ENCODE measurements at places on chromosomes 4 and X. TPM values are rescaled to one million over a fixed set of nuclear protein-coding genes. Genes with fewer than 3 reads are reported as not detected.

DNA sequence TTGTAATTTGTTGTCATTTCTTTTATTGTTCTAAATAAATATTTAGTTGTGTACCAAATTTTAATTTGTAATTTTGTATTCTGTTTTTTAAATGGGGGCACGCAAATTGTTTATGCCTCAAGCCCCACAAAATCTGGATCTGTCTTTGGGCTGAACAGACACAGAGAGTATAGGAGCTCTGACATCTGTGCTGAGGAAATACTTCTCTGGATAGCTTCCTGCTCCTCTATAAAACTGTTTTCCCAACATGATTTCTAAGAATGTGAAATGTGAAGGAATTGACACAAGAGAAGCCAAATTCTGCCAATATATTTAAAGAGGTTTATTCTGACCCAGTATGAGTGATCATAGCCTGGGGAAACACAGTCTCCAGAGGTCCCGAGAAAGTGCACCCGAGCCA, 93.0 kb downstream of the IL13RA2 start:
- no peak for DNase-seq
- H3K4me1 ChIP-seq: no peaks in the 10 kb centered on the region
- no peak overlapping the region for H3K27ac ChIP-seq
- no peak overlapping the region for H3K4me3 ChIP-seq
- no peaks in the 10 kb centered on the region for H3K27me3 ChIP-seq

OTC gene
- not detected for polyA plus RNA-seq

DNA sequence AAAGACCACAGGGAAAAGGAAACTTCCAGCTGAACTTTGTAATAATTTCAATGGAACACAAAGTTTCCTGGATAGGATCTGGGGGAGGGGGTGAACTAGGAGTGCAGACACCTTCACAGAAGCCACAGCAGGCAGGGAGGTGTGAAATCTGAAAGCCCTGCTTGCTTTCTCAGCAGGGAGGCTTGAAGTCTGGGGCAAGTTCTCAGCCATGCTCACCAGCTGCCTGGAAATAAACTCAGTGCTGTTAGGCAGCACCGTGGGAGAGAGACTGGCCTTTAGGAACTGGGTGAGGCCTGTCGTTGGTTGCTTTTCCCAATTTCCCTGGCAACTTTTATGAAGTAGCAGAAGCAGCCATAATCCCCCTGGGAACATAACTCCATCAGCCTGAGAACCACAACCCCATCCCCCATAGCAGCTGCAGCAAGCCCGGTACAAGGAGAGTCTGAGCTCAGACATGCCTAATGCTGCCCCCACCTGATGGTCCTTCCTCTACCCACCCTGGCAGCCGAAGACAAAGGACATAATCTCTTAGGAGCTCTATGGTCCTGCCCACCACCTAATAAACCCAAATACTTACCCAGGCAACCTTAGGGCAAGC, 39.2 kb upstream of the NMU start:
- no peak overlapping the region for H3K4me3 ChIP-seq
- no peaks in the 10 kb centered on the region for H3K4me1 ChIP-seq
- no peak overlapping the region for H3K27ac ChIP-seq

DNA sequence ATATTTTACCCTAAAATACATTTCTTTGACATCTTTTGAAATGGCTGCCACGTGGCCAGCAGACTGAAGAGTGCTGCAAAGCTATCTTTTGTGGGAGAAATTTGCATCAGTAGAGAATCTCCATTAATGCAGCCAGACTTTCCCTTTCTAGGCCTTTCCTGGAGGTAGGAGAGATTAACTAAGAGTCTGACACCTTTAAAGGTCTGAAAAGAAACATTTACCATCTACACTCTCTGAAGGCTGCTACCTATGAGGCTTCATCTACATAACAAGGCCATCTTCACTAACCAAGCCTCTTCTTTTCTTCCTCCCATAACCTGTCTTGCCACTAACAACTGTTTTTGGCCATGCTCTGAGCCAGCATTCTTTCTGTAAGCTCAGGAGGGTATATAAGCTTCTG, 17.8 kb upstream of the SPRY1 start:
- H3K27ac ChIP-seq: no peak overlapping the region
- no peak overlapping the region for H3K4me3 ChIP-seq
- no peaks in the 10 kb centered on the region for H3K27me3 ChIP-seq
- no peaks in the 10 kb centered on the region for H3K36me3 ChIP-seq
- no peak for DNase-seq
- H3K4me1 ChIP-seq: no peaks in the 10 kb centered on the region

GRCh38 chr4:20185103-20185502, 66.6 kb upstream of the SLIT2 start:
- no peak overlapping the region for H3K4me3 ChIP-seq
- H3K27me3 ChIP-seq: no peaks in the 10 kb centered on the region
- H3K27ac ChIP-seq: no peak overlapping the region
- DNase-seq: no peak
- no peaks in the 10 kb centered on the region for H3K4me1 ChIP-seq

RGS12 gene
- polyA plus RNA-seq: 2.3 TPM

MFAP3L gene
- polyA plus RNA-seq: 0.76 TPM

MRFAP1 gene
- 156 TPM for polyA plus RNA-seq

DNA sequence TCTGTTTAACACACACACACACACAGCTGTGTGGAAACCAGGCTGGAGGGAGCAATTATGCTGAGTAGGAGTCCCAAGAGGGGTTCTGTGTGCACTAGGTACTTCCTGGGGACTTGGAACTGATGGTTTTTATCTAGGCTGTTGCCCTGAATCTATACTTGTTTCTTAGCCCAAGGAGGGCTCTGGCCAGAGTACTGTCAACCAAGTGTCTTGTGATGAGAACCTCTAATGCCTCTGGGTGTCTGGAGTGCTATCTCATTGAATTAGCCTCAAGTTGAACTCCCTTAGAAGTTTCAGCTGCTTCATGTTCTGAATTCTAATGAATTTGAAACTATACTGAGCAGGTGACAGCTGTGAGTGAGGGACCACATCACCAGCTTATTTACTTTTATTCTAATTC, 16.6 kb downstream of the ARHGAP24 start:
- no peaks in the 10 kb centered on the region for H3K4me1 ChIP-seq
- no peaks in the 10 kb centered on the region for H3K36me3 ChIP-seq
- H3K27ac ChIP-seq: no peak overlapping the region
- no peak overlapping the region for H3K4me3 ChIP-seq
- DNase-seq: no peak

DNA sequence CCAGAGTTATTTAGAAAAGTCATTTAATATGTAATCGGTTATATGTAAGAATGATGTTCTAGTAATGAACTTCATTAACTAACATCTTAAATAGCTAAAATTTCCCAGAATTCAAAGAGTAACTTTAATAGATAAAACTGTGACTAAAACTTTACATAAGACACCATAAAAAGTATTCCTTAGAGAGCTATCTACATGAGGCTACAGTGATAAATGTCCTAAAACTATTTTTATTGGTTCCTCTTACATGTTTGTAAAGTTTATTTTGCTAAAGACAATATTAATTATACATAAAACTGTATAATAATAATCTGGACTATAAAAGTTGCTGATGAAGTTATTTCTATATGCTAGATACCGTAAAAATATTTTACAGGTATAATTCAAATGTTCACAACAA, 897.7 kb upstream of the EPHA5 start:
- H3K4me1 ChIP-seq: no peaks in the 10 kb centered on the region
- no peaks in the 10 kb centered on the region for H3K36me3 ChIP-seq
- no peak overlapping the region for H3K27ac ChIP-seq
- no peak for DNase-seq

DNA sequence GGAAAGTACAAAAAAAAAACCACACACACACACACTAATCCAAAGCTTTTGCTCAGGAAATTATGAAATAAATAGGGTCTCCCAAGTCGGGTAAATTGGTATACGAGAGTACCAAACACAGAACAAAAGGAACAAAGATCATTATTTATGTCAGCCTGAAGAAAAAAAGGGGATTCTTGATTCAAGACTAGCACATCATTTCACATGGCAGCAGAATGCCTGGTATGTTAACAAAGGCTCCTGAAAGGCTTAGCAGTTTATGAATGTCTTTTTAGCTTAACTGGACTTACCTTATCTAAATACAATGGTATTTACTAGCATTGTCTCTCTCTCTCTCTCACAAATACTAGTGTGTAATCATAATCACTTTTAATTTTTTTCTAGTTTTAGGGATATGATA, 11.3 kb downstream of the RAP2C start:
- H3K4me1 ChIP-seq: peaks cover 41% of the 10 kb centered on the region
- no peaks in the 10 kb centered on the region for H3K27me3 ChIP-seq
- no peak overlapping the region for H3K27ac ChIP-seq
- no peaks in the 10 kb centered on the region for H3K36me3 ChIP-seq
- no peak for DNase-seq
- no peak overlapping the region for H3K4me3 ChIP-seq

- no peaks in the 10 kb centered on the region for H3K4me1 ChIP-seq
- H3K36me3 ChIP-seq: no peaks in the 10 kb centered on the region
- no peak for DNase-seq
- H3K4me3 ChIP-seq: no peak overlapping the region
- H3K27me3 ChIP-seq: no peaks in the 10 kb centered on the region
- no peak overlapping the region for H3K27ac ChIP-seq
These were observed 1310.1 kb downstream of the ADGRL3 start for GRCh38 chr4:62510228-62510627.

OGT gene
- polyA plus RNA-seq: 18.3 TPM

GRCh38 chrX:107599450-107599861, 28.9 kb upstream of the PRPS1 start:
- no peak for DNase-seq
- H3K27me3 ChIP-seq: no peaks in the 10 kb centered on the region
- no peaks in the 10 kb centered on the region for H3K4me1 ChIP-seq
- no peak overlapping the region for H3K27ac ChIP-seq

GRCh38 chr4:81590596-81590995, 118.9 kb upstream of the RASGEF1B start:
- no peaks in the 10 kb centered on the region for H3K27me3 ChIP-seq
- no peak overlapping the region for H3K4me3 ChIP-seq
- H3K36me3 ChIP-seq: no peaks in the 10 kb centered on the region
- DNase-seq: no peak
- no peaks in the 10 kb centered on the region for H3K4me1 ChIP-seq
- H3K27ac ChIP-seq: no peak overlapping the region

DNA sequence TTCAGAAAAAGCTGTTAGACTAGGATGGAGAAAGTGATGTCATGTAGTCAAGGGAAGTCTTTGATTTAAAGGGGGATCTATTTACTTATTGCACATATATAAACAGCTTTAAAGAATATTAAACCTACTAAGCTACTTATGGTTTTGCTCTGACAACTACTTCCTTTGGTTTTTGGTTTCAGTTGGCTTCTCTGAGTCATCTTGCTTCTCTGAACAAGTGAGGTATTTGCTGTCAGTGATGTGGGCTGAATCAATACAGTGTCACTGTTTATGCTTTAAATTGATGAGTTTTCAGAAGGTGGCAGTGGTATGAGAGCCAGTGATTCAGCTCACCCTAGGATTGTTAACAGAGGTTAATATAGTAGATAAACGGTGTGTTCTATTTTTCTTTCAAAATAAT, 75.1 kb downstream of the CEP44 start:
- no peaks in the 10 kb centered on the region for H3K36me3 ChIP-seq

All from CD4-positive, alpha-beta memory T cell (primary cell).